ENCODE measurements at places on chromosomes 3 and 15.

DNA sequence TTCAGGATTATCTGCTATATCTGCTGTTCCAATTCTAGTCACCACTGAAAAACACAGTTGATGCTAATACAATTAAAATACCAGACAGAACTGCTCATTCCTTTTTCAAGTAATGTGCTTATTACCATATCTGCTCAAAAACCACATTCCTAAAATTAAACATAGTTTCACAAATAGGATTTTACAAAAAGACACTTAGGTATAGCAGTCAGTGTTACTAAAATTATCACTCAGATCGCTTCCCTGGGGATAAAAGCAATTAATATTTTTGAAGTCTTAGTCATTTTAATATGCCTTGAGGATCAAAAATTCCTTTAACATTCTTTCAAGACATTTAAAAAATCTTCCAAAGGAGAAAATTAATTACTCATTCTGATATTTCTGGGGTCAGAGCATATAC lies 71.5 kb downstream of the RAD18 start:
- peak; percentile 86 for DNase-seq

GRCh38 chr3:112561484-112561733 lies 353 bp downstream of the ATG3 start:
- DNase-seq = no peak

DNA sequence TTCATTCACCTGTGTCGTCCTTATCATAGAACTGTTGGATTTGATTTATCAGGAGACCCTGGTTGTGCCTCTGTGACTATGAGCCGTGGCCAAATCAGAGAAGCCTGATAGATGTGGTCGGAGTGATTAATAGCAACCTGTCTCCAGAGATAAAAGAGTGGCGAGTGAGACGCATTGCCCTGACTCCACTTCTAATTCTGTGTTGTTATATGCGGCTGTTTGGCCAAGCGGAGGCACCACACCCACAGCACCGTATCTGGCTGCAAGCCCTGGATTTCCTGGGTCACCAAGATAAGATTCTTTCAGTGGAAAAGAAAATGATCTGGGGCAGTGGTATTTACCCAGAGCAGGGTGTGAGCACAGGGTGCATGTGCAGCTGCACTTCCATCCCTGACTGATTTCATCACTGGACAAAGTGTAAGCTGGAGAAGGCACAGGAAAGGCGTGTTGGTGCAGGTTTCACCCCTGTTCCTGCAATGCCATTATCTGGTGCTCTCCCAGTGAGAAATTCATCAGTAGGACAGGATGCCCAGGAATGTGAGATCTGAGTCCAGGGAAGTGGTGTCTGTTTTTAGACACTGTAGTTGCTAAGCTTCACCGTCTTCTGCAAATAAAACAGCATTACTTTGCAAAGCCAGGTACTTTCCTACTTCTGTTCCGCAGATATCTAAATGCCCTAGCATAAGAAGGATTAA lies 84.6 kb downstream of the CD47 start:
- no peak for DNase-seq

DNA sequence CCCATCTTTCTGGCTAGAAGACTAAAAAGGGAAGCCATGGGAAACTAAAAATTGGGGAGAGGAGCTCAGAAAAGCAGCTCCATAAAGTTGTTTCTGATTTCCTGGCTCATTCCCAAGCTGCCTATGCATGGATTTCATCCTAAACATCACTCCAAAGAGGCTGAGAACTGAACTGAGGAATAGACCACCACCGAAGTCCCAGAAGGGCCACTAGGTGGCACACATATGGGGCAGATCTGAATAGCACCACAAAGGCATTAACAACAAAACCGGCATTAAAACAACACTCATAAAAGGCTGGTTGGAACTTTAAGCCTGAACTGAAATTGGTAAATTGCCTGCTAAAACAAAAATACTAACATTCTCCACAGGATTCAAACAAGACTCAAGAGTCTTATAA lies 106.3 kb downstream of the PLD1 start:
- peak; percentile 51 for DNase-seq

DNA sequence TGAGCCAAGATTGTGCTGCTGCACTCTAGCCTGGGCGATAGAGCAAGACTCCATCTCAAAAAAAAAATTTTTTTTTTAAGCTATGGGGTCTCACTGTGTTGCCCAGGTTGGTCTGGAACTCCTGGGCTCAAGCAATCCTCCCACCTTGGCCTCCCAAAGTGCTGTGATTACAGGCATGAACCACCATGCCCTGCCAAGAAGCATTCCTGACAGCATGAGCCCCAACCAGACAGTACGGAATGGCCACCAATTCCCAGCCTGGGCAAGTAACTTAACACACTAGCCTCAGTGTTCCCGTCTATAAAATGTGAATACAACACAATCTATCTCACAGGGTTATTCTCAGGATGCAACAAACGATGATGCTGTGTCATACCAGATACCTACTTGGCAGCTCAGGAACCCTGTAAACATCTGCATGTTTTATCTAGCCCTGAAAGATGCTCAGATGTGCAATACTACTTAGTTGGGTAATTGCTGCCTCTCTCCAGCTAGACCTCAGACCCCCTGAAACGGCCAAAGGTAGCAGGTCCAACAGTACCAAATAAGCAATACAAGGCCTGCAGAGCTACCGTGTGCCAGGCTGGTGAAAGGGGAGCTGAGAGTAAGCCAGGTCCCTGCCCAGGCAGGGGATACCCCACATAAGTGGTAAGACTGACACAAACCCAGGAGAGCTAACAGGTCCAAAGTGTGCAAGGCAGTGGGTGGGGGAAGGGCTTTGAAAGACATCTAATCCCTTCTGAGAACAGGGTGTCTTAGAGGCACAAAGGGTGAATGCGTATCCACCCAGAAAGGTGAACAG lies 1.9 kb downstream of the TKT start:
- DNase-seq = no peak

- DNase-seq = peak; percentile 48
These were observed 294.2 kb upstream of the TBL1XR1 start for GRCh38 chr3:177491296-177492032.

DNA sequence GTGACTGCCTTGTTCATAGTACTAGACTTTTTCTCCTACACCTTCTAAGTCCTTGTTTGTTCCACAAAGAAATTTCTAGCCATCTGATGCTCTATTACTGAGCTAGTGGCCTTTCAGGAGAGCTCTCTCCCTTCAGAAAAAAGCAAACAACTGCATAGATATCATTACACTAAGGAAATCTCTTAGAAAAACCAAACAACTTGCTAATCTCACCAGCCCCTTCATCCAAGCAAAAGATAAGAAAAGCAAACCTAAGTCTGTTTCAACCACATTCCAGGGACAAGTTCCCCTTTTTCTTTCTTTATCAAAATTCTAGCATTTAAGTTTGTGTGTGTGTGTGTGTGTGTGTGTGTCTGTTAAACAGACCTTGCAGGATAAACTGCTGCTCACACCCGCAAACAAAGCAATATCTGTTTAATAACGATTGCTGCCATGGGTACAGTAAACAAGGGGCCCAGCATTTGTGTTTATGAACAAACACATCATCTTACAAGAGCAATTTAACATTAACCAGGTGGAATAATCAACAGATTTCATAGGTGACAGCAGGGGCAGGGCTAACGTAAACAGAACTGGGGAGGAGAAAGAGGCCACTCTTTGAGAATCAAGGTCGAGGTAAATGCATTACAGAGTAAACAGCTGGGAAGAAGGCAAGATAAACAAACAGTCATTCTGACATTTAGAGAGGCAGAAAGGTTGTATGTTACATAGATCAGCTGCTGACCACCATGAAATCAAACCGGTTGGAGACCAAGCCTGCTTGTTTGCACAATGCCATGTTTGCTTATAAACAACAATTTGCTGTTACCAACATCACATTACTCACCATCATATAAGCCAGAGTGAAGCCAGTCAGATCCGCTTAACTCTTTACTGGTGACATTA lies 375.1 kb downstream of the FOXP1 start:
- no peak for DNase-seq

DNA sequence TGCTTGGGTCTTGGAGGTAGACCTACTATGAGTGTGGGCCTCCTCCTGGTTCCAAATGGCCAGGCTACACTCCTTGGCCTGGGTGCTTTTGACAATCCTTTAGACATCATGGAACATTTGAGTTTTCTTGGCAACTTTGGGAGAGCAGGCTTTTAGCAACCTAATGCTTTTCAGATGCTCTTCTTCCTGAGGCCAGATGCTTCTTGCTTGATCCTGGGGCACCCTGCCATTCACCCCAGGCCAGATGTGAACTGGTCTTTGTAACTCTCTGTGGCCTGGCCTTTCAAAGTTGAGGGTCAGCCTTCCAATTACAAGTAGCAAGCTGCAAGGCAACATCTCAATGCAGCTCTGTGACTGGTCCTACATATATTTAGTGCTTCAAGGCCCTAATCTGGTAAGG lies 40.5 kb downstream of the RTP1 start:
- DNase-seq = no peak

DNA sequence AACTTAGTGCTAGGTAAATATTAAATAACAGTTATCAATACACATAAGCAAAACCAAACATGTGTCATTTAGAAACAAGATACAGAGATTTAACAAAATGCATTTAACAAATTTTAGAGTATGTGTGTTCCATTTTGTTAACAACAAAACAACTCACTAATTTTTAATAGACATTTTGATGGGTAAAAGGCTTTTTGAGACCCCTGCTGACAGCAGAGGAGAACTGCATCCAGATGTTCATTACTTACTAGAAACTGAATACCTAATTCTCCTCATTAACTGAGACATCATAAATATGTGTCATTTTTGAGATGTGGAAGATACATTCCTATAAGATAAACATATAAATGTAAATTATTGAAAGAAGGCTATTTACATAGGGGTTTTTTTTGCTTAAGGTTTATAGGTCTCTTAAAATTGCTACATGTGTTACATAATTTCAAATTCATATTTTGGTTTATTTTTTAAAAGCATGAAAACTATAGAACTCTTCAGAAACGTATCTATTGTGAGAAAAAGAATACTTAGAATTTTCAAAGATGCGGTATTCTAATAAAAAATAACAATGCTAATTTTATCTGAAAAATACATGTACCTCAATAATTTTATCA lies 1009.8 kb downstream of the TUSC7 start:
- DNase-seq = peak; percentile 36

DNA sequence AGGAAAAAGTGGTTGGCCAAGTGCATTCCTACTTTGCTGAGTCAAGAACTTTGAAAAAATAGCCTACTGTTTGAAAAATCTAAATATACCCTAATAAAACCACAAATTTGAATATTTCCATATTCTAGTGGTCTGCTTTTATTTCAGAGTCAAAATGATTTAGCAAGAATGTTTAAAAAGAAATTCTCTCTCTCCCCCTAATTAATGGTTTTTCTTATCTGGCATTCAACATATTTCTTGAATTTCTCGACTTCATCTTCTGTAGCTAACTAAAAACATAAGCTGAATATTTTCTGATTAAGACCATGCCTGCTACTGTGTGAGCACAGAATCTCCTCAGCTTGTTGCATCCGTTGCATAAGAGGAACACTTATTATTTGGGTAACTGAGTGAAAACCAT lies 563.5 kb upstream of the TBL1XR1 start:
- peak; percentile 95 for DNase-seq

Data from fibroblast of upper back skin (primary cell).